Activated CD8-positive, alpha-beta memory T cell treated with anti-CD3 and anti-CD28 coated beads, Interleukin-2, amount 50 U/mL, for 48 hours (primary cell): ENCODE measurements at places on chromosomes 12 and 14.

DNA sequence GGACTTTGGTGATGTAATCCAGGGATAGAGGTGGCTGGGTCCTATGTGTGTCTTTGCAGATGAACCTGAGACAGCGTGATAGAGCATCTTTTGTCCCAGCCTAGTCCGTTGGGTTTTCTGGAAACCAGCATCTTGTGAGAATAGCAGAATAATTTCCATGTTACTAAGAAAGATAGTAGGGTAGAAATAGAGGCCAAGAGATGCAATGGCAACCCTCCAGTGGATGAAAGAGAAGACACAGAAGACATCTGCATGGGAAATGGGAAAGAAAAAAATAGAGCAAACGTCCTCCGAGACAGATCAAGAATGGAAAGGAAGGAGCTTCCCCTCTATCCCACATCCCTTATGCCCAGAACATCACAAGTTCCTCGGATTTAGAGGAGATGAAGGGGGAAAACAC lies 409.3 kb upstream of the TMEM132C start:
- no peak for DNase-seq

DNA sequence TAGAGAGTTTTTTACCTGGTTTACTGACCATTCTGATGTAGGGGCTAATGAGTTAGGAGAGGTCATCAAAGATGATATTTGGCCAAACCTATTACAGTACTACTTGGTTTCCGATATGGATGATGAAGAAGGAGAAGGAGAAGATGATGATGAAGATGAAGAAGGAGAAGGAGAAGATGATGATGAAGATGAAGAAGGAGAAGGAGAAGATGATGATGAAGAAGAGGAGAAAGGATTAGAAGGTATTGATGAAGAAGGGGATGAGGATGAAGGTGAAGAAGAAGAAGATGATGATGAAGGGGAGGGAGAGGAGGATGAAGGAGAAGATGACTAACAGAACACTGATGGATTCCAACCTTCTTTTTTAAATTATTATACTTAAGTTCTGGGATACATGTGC lies 196.6 kb downstream of the TMX1 start:
- DNase-seq: no peak

- DNase-seq: no peak
Measured at GRCh38 chr14:100015251-100015655, 50.0 kb upstream of the EVL start.

DNA sequence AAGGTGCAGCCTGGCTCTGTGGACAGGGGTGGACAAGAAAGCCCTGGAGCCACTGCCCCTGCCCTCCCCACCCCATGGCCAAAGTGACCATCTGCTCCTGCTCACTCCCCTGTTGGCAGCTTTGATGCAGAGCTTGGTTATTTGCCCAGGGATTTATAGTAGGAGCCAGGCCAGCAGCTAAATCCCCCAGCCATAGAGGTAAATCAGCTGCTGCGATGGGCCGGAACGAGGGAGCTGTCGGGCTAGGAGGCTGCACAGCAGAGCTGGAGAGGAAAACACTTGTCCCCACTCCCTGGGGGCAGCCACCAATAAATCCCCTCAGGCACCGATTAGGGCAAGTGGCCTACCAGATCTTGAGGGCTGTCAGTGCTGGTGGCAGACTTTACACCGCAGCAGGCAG lies 26.0 kb downstream of the SMUG1 start:
- no peak for DNase-seq

DNA sequence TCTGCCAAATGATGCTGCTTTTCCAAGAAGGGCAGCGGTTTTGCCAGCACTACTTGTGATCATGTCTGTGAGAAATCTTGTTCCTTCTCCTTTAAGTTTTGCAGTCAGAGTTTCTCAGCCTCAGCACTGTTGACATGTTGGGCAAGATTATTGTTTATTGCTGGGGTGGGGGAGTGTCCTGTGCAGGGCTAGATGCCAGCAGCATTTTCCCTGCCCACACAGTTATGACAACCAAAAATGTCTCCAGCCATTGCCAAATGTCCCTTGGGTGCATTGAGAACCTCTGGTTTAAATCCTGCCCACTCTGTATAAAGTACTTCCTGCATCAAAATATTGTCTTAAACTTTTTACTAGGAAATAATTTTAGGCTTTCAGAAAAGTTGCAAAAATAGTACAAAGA lies 20.0 kb downstream of the TMEM132C start:
- DNase-seq: no peak

DNA sequence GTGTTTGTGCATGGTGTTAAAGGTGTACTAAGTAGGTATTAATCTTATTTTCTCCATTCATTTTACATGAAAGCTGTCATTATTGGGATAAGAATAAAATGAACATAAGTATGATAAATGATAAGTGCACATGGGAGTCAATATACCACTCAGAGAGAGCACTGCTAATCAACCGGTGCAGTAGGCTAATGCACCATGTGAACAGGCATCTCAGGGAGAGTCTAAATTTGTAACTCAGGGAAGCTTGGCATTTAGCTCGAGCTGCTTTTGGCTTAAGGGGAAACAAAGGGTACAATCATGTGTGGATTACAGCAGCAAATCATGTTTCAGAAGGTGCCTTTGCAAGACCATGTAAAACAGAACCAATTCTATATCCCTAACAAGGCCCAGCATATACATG lies 127.4 kb downstream of the MGST1 start:
- no peak for DNase-seq

DNA sequence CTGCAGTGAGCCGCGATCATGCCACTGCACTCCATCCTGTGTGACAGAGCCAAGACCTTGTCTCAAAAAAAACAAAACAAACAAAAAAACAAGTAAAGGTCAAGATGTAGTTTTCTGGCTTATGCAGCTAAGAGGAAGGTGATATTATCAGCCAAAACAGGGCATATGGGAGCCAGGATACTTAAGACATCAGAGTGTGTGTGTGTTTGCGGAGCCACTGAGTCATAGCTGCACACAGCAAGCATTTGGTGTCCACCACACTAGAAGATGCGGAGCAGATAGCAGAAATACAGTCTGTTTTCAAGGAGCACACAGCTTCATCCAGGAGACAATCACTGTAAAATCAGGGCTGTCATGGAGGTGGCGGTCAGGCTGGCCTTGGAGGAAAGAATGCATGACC lies 72.6 kb upstream of the REP15 start:
- DNase-seq: no peak

GRCh38 chr14:91219517-91220389 lies 24.8 kb downstream of the GPR68 start:
- DNase-seq: no peak

DNA sequence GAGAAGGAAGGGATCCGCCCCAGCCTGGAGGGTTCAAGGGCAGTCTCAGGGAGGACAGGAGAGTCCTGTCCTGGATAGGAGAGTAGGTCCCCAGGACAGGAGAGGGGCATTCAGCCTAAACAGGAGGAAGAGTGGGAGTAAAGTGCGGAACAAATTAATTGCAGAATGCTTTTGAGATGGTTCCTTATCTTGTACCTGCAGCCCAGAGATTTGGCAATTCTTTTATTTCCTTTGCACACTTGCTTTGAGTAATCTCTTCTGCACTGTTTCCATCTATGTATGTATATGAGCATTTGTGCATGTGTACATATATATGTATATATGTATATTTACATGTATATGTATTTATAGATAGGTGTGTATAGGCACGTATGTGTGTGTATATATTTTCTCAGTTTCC lies 22.7 kb downstream of the PLEK2 start:
- DNase-seq: no peak

DNA sequence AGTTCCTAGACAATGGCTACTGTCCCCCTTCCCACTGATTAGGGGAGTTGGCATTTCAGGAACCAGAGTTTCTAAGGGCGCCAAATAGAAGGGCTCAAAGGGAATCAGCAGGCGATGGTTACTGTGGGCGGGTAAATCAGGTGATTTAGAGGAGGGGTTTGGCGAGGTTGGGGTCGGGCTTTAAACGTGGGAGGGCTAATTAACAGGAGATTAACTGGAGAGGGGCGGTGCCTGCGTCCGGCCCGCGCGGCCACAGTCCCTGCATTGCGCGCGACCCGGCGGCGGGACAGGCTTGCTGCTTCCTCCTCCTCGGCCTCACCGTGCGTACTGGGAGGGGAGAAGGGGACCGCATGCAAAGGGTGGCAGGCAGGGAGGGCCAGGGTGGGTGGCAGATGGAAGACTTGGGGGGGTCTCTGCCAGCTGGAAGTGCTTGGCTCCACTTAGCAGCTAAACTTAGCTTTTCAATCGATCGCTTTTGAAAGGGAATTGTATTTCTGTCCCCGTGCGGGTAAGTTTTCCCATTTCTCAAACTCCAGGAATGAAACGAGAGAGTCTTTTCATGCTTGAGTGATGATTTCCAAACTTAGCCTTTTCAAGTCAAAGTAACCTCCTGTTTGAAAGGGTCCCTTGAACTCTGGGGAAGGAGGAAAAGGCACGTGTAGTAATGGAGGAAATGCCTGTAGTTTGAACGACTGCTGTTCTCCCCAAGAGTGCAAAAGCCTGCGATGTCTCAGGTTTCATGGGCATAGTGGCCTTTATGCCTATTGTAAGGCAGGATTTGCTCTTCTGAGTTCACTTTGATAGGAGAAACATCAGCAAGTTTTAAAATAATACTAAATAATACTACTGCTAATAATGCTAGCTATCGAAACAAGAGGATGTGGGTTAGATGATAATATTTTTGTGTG lies at the start of gene MGST1:
Gene MGST1 (plus strand): TSS at position 255 of the 908 bp plus-strand sequence. CDS start 6,608 bp downstream, outside the sequence.
- DNase-seq: no peak

DNA sequence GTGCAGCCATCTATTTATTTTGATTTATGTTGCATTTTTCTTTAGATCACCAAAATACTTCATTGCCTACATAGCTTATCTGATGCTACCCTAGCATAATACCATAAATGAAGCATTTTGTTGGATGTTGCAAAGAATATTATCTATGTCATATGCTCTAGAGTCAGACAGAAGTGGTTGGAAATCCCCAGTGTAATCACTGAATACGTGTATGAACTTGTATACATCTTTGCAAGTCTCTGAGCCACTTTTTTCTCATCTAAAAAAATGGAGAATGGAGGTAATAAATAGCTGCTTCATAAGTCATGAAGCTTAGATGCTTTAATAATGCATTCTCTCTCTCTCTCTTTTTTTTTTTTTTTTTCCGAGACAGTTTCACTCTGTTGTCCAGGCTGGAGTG lies 18.5 kb downstream of the EVL start:
- no peak for DNase-seq

DNA sequence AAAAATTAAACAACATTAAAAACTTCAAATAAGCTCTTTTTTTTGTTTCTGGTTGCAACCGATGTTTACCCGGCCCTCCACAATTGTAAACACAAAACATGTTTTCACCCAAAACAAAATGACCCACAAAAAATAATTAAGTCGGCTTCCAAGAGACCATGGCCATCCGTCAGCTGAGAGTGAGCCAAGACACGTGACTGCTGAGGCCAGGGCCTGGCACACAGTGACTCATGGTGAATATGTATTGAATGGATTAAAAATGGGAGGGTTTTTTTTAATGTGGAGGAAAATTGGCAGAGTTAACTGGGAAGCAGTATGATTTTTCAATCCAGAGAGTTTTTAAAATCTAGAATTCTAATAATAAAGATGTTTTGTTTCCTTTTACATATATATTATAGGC lies 13.8 kb upstream of the CPNE8 start:
- DNase-seq: no peak

GRCh38 chr12:41946106-41946505 lies 198.6 kb downstream of the GXYLT1 start:
- DNase-seq: no peak

GRCh38 chr14:34640826-34641225 lies 10.9 kb upstream of the SNX6 start:
- no peak for DNase-seq

GRCh38 chr12:130494736-130495135 lies 157.0 kb downstream of the PIWIL1 start:
- DNase-seq: no peak

DNA sequence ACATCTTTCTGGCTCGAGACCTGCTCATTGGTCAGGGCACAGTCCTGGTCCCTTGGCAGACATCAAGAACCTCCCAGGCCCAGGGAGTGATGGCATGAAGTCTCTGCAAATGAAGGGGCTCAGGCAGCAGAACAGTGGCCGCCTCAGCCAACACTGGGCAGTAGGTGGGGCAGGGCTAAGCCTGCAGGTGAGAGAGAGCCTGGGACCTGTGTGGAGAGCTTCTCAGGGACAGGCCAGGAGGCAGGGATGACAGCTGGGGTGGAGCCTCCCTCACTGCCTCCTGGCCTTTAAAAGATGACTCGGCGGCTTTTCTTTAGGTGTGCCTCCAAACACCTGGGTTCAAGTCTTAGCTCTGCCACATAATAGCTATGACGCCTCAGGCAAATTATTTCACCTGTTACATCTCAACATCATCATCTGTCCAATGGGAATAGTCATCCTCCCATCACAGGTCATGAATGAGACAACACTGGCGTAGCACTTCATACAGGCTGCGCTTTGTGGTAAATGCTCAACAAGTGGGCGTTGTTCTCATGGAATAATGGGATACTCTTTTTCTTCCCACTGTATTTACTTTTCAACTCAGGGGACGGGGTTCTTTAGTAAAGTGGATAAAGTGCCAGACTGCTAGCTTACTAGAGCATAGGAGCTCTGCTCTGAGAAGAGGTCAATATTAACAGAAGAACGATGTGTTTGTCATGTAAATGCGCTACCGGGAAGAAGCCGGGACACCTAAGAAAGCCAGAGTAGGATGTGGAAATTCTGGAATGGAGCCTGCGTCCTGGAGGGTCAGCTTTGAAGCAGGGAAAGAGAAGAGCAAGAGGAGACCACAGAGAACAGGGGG lies 277.4 kb downstream of the FOXN3 start:
- DNase-seq: no peak

GRCh38 chr14:103022002-103022684 lies 35.2 kb downstream of the CDC42BPB start:
- no peak for DNase-seq

- DNase-seq: no peak
Measured at GRCh38 chr12:18837505-18837904, 99.6 kb downstream of the CAPZA3 start.

DNA sequence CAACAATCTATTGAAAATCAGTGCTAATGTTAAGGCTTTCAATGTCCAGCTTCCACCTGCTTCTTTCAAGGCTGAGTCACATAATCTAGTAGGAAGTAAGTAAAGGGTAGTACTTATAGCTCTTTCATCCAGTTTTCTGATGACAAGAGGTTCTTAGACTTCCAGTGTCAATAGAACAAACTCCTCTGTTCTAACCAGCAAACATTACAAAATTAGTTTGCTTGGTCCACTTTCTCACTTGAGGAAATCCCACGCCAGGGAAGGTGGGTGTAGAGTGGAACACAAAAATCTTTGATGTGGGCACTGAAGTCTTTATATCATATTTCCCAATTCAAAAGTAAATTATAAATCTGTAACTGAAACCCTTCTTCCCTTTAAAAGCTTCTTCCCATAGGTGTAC lies 2.6 kb downstream of the NPC2 start:
- no peak for DNase-seq

- DNase-seq: no peak
Measured at GRCh38 chr12:56775638-56776037, 12.5 kb downstream of the HSD17B6 start.

- no peak for DNase-seq
Measured at GRCh38 chr12:122421187-122421820, 1.2 kb downstream of the CLIP1 start.

- no peak for DNase-seq
Measured at GRCh38 chr14:53126731-53127130, 26.4 kb downstream of the DDHD1 start.
